DMS79 treated with DMSO at 0.1 percent for 48 hours (cell line): ENCODE measurements at places on chromosomes 6 and 20.

GRCh38 chr20:33059741-33060390 lies 6.2 kb downstream of the BPIFB3 start:
- DNase-seq = no peak

- no peak for DNase-seq
These were observed 20.7 kb downstream of the TXLNB start for GRCh38 chr6:139271056-139271455.

DNA sequence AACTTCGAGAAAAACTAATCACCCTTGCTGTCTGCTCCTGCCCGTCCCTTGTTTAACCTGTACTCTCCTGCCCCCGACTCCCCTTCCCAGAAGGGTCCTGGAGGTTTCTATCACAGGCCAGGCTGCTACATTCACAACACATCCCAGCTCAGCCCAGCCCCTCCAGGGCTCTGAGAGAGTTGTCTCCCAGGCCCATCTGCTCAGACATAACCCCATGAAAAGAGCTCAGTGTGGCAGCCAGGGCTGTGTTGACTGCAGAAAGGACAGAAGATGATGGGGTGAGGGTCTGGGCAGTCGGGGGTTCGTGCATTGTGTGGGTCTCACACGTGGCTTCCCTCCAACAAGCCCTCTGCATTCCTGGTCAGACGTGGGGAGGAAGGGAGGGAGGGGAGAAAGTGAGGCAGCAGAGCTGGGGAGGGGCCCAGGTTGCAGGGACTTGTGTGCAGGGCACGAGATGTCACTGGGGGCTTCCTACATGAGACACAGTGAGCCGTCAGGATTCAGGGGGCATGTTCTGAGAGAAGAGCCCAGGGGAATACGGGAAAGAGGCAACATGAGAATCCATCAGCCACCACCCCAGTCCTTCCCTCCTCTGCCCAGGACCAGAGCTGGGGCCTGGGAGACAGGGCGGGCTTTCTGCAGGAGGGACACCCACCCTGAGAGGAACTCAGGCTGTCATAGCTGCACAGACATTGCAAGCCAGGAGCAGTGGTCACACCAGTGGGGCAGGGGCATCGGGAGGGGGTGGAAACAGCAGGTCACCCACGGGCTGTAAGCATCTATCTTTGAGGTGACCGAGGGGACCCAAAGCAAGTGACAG lies 372.9 kb downstream of the PREX1 start:
- DNase-seq = no peak

GRCh38 chr20:47849596-47849995 lies 64.3 kb upstream of the SULF2 start:
- no peak for DNase-seq

DNA sequence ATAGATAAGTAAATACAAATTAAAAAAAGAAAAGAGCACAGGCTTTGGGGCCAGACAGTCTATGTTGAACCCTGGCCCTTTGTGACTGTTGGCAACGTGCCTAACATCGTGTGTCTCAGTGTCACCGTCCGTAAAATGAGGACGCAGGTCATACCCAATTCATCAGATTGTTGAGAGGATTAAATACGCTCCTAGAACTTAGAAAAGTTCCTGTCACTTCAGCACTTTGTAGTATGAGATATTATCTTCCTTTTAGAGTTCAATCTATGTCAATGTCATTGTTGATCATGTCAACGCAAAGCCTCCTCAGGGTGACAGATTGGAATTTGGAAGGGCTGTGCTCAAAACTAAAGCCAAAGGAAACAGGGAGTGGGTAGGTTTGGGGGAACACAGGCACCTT lies 21.7 kb downstream of the SERPINB1 start:
- DNase-seq = no peak

GRCh38 chr20:57808264-57809070 lies 98.7 kb upstream of the PMEPA1 start:
- DNase-seq = no peak

DNA sequence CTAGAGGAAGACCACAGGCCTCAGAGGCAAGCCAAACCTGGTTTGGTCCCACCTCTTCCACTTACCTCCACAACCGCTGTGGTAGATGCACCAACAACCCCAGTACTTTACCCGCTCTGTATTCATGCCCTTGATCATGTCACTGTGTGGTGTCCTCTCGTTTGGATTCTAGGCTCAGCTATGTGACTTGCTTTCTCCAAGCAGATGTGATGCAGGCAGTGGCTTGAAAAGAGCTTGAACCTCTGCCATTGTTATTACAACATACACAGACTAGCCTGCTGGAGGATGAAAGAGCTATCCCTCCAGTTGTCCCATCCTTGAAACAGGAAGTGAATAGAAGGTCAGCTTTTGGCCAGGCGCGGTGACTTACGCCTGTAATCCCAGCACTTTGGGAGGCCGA lies 147.7 kb downstream of the ZNF217 start:
- no peak for DNase-seq
